Activated CD4-positive, alpha-beta T cell treated with anti-CD3 and anti-CD28 coated beads, Interleukin-2, amount 50 U/mL, for 24 hours (primary cell): ENCODE measurements at places on chromosomes 1 and 21.

GRCh38 chr1:116201911-116202310, 90.7 kb downstream of the MAB21L3 start:
- no peak for DNase-seq

DNA sequence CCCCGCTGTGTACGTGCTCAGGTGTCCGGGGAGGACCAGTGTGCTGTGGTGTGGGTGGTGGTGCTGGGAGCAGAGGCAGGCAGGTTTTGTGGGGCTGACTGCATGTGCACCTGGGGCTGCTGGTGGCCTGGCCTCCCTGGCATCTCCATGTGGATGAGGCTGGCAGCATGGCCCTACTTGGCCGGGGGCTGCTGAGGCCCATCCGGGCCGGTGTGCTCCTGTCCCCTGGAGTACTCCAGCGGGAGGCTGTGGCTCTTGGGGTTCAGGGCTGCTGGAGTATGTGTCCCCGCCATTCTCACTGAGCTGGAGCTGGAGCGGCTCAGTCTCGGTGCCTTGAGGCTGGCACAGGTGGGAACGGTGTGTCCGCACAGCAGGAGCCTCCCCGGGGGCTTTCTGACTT, 20.8 kb upstream of the PEX10 start:
- DNase-seq, result no peak

- DNase-seq, result no peak
Observed at GRCh38 chr1:241582921-241583321, 50.7 kb downstream of the KMO start.

- DNase-seq, result peak; percentile 32
Observed at GRCh38 chr1:211334986-211335385, 8.4 kb downstream of the TRAF5 start.

GRCh38 chr1:21192284-21192683, 15.6 kb upstream of the EIF4G3 start:
- DNase-seq, result no peak

- no peak for DNase-seq
Observed at GRCh38 chr1:231093156-231093922, 53.3 kb upstream of the FAM89A start.

DNA sequence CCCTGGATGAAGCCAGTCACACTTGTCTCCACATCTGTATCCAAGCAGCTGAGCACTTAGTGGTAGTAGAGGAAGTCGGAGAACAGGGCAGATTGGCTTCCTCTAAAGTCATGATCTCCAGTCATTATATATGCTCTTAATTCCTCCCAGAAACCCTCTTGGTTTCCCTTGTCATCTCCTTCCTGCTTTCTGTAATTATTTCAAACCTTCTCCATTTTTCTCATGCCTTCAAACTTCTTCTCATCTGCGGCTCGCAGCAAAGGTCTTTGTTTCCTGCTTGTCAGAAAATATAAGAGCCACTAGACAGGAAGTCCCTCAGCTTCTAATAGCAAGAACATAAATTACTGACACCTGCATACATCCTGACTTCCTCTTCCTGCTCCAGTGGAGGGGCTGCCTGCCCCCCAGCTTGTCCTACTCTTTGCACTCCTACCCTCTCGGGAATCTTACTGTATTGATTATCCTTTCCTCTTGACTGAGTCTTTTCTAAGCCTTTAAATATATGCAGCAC, 124.6 kb upstream of the NGF start:
- DNase-seq, result no peak

DNA sequence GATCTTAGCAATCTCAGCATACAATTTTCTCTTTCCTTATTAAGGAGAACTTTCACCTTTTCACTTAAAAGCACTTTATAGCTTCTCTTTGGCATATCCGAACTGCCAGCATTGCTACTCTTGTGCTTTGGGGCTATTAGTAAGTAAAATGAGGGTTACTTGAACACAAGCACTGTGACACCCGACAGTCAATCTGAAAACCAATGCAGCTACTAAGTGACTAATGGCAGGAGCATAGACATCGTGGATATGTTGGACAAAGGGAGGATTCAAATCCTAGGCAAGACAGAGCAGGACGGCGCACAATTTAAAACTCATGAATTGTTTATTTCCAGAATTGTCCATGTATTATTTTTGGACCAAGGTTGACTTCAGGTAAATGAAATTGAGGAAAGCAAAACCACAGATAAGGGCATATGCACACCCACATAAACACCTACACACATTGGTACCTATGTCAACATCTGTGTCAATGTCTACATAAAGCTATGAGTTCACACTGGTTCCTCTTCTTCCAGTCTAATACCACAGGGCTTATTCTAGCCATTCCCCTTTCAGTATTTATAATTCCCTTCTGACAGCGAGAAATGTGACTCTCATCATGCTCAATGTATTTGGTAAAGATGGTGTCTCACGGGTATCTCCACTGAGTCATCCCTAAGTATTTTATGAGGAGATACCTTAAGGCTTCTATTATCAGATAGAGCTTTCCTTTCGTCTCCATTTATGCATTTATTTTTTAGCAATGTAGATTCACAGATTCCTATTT, 75.3 kb upstream of the RALGPS2 start:
- no peak for DNase-seq

DNA sequence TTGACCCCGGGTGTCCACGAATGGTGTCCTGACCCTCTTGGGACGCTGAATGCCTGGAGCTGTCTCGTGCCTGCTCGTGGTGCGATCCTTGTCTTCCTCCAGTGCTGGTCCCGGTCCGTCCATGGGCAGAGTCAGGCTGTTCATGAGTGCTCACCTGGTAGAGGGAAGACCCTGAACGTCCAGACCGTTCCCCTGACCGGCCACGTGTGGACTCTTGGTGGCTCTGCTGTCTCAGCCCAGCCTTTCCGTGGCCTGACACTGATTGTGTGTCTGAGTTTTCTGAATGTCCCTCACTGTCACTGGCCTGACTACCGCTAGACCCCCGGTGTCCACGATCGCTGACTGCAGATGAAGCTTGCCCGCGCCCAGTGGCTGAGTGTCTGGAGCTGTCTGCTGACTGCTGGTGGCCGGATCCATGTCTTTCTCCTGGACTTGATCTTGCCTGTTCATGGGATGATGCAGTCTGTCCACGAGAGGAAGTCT, 11.7 kb downstream of the FLG start:
- DNase-seq, result no peak

DNA sequence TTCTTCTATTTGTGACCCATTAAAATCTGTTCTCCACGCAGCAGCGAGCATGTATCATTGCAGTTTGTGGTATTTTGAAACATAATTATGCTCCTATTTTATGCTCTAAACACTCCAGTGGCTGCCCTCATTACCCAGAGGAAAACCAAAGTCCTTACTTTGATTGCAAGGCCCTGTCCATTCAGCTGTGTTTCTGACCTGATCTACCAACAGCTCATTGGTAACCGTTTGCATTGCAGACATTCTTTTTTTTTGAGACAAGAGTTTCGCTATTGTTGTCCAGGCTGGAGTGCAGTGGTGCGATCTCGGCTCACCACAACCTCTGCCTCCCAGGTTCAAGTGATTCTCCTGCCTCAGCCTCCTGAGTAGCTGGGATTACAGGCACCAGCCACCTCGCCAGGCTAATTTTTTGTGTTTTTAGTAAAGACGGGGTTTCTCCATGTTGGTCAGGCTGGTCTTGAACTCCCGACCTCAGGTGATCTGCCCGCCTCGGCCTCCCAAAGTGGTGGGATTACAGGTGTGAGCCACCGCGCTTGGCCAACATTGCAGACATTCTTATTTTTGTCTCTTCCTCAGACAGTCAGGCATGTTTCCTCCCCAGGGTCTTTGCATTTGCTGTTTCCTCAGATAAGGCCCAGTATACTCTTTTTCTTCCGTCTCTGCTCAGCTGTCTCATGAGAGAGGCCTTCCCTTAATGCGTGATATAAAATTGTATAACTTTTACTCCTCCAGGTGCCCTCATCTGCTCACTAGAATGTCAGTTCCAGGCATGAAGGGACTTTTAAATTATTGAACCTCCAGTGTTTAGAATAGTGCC, 32.5 kb downstream of the THRAP3 start:
- DNase-seq, result no peak

DNA sequence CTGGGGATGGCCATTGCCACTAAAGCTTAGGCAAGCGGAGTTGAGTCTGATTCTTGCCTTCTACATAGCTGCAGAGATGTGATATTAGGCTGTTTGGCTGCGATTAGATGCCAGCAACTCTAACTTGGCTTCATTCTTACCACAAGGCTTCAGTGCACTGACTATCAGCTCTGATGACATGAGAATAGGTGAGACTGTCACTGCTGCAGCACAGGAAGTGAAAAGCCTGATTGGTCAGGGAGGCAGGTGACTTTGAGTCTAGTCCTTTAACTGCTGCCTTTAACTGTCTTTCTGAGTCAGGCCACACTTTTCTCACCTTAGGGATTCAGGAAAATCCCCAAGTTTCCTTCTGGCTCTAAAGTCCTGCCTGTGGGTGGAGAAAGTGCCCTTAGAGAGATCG, 14.1 kb upstream of the PLXNA2 start:
- no peak for DNase-seq

DNA sequence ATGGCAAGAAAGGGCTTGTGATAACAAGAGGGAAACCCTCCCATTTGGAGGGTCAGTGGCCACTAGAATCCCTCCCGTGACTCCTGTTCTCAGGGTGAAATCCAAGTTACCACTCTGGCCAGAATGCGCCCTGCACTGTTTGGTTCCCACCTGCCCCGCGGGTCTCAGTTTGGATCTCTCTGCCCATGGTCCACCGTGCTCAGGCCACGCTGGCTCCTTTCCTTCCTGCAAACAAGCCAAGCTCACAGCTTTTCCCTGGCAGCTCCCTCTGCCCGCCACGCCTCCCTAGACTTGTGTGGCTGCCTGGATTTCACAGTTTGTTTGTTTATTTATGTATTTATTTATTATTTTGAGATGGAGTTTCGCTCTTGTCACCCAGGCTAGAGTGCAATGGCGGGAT, 179.5 kb upstream of the VAMP3 start:
- DNase-seq, result no peak

GRCh38 chr1:26907071-26907917, 6.5 kb downstream of the NR0B2 start:
- no peak for DNase-seq

- no peak for DNase-seq
Observed at GRCh38 chr1:28680151-28680550, 11.6 kb downstream of the GMEB1 start.

- no peak for DNase-seq
Observed at GRCh38 chr1:107378866-107379265, 238.0 kb downstream of the NTNG1 start.

DNA sequence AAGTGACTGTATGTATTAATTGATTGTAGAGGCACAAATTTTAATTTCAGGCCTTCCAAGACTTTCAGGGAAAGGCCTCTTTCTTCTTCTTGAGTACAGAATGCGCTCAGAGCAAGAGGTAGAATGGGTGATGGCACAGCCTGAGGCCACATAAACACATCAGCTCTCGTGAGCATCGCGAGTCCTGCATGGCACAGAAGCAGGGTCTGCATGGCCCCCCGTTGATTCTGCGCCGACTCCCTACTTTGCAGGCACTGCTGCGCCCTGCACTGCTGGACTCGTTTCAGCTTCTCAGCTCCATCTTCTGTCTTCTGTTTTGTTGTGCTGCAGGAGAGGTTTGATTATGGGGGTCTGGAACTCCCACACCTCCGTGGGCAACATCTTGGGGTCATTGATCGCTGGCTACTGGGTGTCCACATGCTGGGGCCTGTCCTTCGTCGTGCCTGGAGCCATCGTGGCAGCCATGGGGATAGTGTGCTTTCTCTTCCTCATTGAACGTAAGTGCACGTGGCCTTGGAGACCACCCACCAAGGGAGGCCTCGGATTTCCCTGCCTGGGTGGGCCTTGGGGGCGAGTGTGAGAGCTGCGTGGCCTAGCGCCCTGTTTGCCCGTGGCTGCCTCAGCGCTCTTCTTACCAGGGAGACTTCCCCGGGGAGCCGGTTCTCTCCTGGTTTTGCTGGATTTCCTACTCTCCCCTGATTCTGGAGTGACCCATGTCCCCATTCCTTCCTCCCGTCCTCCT, 29.6 kb downstream of the SLC37A1 start:
- no peak for DNase-seq

- DNase-seq, result no peak
Observed at GRCh38 chr1:178209935-178210334, 116.0 kb downstream of the RASAL2 start.

GRCh38 chr1:237140986-237141385, 99.0 kb downstream of the RYR2 start:
- DNase-seq, result no peak

DNA sequence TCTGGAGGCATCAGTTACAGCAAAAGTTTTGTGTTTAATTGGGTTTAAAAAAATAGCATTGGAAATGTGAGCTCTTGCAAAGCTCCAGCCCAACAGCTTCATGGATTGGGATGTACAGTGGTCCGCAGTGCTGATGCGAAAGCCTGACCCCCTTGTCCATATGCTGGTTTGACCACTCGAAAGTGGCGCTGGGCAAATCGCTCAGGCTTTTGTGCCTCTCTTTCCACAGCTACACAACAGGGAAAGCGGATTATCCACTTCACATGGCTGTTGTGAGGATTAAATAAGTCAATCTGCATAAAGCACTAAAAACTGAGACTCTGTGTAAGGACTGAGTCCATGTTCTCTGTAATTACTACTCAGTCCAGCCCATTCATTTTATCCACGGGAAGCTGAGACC, 57.2 kb downstream of the HUNK start:
- no peak for DNase-seq

- no peak for DNase-seq
Observed at GRCh38 chr1:225341642-225342041, 86.2 kb downstream of the LBR start.

DNA sequence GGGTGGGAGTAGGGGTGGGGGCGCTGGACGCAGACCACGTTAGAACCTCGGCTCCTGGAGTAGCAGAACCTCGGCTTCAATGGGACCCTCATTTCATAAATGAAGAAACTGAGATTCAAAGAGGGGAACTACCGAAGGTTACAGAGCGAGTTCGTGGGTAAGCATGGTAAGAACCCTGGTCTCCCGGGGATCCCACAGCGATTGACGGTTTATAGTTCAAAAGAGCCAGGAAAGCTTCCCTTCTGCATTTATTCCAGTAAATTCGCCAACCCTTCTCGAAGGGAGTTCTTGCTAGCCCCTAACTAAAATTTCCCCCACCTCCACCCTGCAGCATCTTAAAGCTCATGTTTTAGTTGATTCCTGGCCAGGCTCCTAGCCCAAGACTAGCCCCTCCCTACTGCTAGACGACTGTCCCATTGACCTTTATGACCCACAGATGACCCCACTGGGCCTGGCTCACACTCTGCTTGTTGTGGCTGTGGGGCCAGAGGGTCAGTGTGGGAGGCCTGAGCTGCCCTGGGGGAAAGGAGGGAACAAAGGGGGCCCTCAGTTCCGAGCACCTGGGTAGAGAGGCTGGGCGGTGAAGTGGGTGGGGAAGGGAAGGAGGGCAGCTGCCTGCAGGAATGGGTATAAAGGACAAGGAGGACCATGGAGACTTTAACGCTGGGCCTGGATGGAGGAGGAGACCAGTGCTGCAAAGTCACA, 558 bp upstream of the KIF21B start:
- DNase-seq, result no peak

DNA sequence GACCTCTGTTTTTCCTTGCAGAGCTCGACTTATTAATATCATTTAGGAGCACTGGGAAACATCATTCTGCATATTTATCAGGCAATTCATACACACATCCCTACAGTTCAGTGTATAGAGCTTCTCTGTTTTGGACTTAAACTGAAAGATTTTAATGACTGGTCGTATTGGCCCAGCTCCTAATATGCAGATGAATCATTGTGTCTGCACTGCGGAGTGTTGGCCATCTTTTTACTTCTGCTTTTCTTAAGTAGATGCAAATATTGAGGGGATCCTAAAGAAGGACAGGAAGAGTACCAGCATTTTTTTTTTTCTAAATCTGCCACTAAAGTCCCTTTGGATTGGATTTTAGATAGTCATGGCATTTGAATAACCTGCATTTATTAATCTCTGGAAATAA, 154.8 kb downstream of the BACH1 start:
- DNase-seq, result no peak
